Mammary epithelial cell (primary cell): ENCODE measurements at places on chromosomes 7 and 10.

- no peak for DNase-seq
These were observed 397.5 kb downstream of the KCNMA1 start for GRCh38 chr10:77240041-77240652.

DNA sequence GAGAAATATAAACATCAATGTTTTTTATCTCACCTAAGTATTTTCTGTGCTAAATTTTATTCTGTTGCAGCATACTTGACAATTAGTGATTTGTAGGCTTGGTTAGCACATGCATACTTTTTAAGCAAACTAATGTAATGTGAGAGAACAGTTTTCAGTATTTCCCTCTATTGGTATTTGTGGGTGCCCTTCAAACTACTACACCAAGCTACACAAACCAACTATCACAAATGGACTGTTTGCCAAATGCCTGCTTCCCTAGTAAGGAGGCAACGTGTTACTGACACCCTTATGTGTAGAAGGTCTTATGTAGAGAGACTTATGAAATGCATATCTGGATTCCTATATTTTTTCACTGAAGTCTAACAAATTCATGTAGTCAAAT, 98.4 kb upstream of the FZD1 start:
- DNase-seq = no peak

- peak; percentile 27 for DNase-seq
These were observed 21.9 kb upstream of the FOXP2 start for GRCh38 chr7:114392686-114393085.

GRCh38 chr10:75660823-75661222, 229.4 kb downstream of the LRMDA start:
- no peak for DNase-seq
